ENCODE measurements at places on chromosomes 1 and 21.
A peak's percentile ranks its signal among the peaks of the same experiment; 100 is the strongest.

DNA sequence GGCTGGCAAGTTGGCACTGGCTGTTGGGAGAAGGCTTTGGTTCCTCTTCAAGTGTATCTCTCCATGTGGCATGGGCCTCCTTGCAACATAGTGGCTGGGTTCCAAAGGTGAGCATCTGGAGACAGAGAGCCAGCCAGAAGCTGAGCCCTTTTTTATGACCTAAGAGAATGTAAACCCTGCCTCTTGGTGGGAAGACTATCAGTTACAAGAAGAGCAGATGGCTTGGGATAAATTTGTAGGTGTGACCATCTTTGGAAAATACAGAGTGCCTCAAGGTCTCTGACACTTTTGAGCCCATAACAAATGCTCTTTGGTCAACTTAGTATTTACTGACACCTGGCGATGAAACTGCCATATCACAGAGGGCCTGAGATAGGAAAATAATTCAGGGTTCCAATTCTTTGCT, 31.4 kb upstream of the PRELP start:
- no peak for DNase-seq

- no peak for DNase-seq
These were observed 157.7 kb downstream of the TOMM20 start for GRCh38 chr1:234970731-234971476.

DNA sequence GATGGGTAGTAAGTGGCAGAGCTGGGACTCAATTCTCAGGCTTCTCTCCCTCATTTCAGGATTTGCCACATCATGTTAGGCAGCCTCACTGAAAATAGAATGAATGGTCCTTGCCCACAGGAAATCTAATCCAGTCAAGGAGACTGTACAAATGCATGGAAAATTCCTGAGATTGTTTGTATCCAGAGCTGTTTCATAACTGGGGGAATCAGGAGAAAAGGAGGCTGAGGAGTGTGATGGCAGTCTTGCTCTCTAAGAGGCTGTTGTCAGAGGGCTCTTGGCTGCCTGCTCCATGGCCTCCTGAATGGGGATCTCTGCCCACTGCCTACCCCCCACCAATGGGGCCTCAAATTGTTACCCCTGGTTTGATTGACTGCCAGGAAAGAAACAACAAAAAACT, 141.9 kb upstream of the TNR start:
- DNase-seq, result no peak

- DNase-seq, result no peak
These were observed 1.1 kb downstream of the RASAL2 start for GRCh38 chr1:178094739-178095645.

DNA sequence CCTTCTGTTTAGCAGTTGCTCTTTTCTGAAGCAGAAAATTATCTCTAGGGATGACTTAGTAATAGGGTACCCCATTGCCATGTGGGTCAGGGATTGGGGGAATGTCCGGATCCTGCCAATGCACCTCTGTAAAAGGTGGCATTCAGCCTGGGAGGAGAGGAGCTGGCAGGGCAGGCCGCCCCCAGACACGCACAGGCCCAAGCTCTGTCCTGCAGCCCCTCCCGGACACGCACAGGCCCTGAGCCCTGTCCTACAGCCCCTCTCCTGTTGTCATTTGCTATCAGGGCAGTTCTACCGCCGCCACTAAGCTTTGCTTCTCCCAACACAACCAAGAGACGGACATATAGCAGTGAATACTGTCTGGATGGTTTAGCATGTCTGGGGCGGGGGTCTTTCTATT, 219.1 kb downstream of the SDCCAG8 start:
- DNase-seq, result no peak

GRCh38 chr1:114043054-114043453, 63.8 kb downstream of the OLFML3 start:
- DNase-seq, result no peak

DNA sequence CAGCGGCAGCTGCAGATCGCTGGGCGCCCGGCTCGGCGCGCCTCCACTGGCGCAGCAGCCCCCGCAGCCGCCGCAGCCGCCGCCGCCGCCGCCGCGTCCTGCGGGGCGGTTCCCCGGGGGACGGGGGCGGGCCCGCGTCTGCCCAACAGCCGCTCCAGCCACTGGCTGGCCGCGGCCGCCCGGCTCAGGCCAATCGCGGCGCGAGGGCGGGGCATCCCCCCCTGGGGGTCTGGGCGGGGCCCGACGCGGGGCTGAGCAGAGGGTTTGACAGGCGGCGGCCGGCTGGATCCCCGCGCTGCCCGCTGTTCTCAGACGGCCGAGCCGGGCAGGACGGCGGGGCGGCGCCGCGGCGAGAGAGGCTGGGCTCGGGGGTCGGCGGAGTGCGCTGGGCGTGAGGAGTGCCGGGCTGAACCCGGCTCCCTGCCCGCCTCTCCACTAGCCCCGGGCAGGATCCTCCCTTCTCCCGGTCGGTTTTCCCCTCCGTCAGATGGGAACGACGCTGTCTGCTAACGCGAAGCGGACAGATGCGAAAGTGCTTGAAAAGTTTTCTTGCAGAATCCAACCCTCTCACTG, at the start of gene GLIS1:
GLIS1 (minus strand) TSS at position 56 of the 573 bp plus-strand sequence. CDS start 1,100 bp downstream, outside the sequence.
- DNase-seq, result peak; percentile 98

DNA sequence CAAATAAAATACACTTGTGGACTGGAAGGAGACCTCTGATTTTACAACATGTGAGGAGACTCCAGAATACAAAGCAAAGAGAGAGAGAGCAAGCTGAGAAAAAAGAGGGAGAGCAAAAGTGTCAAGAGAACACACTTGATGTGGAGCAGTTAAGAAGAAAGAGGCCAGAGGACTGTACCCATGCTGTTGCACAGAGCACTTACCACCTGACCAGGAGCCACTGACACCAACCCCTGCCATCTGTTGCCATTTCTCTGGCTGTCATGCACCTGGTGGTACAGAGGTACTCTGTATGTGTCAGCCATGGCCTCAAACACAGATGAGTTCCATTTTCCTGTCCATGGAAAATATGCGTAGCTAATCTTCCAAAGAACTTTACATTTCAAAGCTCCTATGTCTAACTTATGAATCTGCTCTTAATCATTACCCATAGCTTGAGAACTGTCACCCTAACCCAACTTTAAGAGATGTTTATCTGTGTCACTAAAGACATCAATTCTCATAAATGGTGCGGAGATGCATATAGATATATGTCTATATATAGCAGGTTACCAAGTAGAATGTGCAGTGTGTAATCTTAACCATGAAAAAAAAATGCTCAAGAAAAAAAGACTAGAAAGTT, 32.8 kb upstream of the ABCD3 start:
- no peak for DNase-seq

DNA sequence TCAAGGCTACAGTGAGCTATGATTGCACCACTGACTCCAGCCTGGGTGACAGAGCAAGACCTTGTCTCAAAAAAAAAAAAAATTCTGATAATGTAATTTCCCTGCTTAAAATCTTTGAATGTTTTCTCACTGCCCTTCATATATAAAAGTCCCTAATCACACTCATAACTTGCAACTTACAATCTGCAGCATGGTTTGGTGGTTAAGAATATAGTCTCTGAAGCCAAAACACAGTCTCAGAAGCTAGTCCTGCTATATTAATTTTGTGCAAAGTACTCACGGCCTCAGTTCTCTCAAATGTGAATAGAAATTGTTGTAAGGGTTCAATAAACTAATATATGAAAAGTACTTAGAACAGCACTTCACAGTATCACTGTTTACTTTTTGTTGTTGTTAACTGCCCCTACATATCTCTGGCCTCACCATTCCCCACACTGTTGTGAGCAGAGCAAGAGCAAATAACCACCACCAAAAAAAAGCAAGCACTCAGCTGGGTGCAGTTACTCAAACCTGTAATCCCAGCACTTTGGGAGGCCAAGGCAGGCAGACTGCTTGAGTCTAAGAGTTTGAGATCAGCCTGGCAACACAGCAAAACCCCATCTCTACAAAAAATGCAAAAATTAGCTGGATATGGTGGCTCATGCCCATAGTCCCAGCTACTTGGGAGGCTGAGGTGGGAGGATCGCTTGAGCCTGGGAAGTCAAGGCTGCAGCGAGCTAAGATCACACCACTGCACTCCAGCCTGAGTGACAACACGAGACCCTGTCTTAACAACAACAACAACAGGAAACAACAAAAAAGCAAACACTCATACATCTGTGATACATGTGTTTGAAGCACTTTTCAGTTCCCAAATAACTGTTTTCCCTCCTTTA, 22.4 kb downstream of the ASH1L start:
- DNase-seq, result no peak

- DNase-seq, result peak; percentile 16
These were observed 475.4 kb upstream of the NR5A2 start for GRCh38 chr1:199551967-199552565.

- no peak for DNase-seq
These were observed 20.1 kb downstream of the CASZ1 start for GRCh38 chr1:10776190-10776905.

DNA sequence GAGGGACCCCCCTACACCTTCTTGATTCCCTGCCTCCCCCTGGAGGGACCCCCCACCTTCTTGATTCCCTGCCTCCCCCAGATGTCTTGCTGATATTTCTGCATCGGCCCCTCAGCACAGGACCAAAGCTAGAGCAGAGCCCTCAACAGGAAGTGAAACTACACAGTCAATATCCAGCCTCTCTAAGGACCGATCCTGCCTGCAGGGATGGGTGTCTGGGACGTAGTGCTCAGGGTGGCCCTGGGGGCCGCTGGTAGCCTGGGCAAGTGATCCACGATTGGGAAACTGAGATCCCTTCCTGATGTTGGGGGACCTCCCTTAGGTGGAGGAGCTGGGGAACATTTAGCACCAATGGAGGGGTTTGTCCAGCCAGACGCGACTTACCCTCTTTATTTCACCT, 3.9 kb upstream of the LEFTY2 start:
- DNase-seq, result no peak

DNA sequence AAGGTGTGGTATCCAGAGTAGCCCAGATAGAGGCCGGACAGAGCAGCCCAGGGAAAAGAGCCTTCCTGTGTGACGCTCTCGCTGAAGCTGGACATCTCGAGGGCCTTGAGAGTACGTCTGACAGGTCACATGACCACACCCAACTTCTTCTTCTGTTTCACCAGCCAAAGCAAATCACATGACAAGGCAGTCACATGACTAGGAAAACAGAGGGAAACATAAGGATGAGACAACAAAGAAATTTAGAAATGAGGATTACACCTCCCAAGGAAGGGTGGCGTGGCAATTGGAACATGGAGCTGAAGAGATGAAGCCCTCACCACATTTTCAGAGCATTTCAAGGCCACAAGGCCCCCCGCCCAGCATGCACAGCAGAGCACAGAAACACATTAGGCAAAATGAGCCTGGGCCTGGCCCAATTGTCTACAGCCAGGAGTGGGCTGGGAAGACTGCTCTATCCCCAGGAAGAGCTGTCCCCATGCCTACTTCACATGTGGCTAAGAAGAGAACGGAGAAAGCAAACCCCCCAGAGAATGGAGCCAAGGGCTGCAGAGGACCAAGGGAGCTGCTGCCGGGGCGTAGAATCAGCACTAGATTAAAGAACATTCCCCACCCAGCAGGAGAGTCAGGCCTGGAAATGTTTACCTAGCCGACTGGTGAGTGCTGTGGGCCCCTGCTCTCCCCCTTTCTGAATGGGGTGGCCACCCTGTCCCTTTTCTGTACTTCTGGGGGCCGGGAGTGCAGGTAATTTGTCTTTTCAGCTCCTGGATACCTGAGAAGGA, 305.1 kb downstream of the NPHP4 start:
- no peak for DNase-seq
